HCT116 (cell line): ENCODE measurements at places on chromosomes 2 and 18.

- no peak for DNase-seq
These were observed 312.1 kb upstream of the CHST9 start for GRCh38 chr18:27497246-27497645.

DNA sequence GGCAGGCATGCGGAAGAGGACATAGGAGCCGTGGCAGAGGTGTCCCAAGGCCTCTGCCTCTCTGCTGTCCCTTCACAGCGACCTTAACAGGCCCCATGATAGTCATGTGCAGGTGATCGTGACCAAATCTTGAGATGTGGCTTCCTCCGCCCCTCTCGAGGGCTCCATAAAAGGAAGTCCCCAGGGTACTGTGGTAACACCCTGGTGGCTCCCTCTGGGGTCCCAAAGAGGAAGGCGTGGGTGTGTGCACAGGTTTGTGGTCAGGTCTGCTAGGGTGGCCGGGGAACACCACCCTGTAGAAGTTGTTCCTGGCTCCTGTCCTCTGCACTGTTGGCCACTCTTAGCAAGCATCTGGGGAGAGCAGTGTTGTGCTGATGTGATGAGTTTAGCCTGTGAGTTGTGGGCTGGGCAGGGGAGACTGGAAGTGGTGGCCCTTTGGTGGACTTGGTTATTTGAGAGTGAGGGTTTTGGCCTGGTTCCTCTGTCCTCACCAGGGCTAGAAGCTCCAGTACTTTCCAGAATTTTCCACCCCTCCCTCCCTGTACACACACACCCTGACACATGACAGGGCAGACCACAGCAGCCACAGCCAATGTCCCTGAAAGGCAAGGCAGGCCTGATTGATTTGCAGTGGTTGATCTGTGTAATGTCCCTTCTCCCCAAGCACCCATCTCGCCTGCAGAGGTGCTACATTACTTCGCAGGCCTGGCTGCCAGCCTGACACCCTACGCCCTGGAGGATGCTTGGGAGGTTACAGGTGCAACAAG is 68.9 kb upstream of the BOD1L2 start:
- no peak for DNase-seq

- DNase-seq = no peak
These were observed 209.7 kb upstream of the COPS8 start for GRCh38 chr2:236875906-236876505.

DNA sequence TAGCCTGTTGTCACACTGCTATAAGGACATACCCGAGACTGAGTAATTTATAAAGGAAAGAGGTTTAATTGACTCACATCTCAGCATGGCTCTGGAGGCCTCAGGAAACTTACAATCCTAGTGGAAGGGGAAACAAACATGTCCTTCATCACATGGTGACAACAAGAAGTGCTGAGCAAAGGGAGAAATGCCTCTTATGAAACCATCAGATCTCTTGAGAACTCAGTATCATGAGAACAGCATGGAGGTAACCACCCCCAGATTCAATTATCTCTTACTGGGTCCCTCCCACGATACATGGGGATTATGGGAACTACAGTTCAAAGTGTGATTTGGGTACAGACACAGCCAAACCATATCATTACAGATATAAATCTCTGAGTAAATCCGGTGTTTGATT is 148.7 kb downstream of the PRPF40A start:
- DNase-seq = no peak

DNA sequence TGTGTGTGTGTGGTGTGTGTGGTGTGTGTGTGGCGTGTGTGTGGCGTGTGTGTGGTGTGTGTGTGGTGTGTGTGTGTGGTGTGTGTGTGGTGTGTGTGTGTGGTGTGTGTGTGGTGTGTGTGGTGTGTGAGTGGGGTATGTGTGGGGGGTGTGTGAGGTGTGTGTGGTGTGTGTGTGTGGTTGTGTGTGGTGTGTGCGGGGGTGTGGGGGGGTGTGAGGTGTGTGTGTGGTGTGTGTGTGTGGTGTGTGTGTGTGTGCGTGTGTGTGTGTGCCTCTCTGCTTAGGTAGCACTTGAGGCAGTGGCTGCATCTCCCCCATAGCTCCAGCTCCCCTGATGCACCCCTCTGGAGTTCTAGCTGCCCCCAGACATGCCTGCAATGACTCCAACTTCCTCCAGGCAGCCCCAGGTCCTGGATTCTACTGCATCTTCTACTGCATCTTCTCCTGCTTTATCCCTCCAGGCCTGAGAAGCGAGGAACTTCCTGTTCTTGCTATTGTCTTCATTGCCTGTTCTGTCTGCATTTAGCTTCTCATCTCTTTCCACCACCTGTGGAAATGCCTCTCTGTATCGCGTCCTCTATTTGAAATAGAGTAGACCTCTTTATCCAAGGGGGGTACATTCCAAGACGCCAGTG is 22.2 kb upstream of the MLPH start:
- DNase-seq = no peak

GRCh38 chr18:45012286-45012685 is 331.6 kb downstream of the SETBP1 start:
- no peak for DNase-seq

DNA sequence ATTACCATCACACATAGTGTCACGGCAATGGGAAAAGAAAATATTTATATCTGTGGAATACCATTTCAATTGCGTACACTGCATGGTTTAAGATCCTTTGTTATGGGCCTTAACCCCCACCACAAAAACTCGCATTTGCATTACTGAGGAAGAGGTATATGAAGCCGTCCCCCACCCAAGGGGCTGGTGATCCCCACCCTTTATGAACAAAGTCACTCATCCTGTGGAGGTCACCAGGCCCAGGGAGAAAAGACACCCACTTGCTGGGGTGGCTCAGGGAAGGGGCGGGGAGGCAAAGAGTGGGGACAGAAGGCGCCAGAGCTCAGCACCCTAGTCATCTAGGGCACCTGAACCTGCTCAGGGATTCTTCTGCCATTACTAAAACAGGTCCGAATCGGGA is 133.8 kb downstream of the ZNF516 start:
- no peak for DNase-seq
